Fibroblast of villous mesenchyme (primary cell): ENCODE measurements at places on chromosomes 1 and 21.

GRCh38 chr1:20678599-20678998 lies 17.4 kb upstream of the DDOST start:
- no peak for DNase-seq

GRCh38 chr1:223006917-223007648 lies 136.0 kb downstream of the TLR5 start:
- DNase-seq: peak; percentile 33

DNA sequence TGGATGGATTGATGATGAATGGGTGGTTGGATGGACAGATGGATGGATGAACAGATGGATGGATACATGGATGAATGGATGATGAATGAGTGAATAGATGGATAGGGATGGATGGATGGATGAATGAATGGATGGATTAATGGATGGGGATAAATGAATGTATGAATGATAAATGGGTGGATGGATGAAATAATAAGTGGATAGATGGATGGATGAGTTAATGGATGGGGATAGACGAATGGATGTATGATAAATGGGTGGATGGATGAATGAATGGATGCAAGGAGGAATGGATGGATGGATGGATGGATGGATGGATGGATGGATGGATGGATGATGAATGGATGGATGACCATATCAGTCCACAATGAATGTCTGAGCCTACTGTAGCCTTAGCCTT lies 381.9 kb downstream of the SETD4 start:
- no peak for DNase-seq

GRCh38 chr1:180247580-180247979 lies 17.5 kb downstream of the LHX4 start:
- no peak for DNase-seq

DNA sequence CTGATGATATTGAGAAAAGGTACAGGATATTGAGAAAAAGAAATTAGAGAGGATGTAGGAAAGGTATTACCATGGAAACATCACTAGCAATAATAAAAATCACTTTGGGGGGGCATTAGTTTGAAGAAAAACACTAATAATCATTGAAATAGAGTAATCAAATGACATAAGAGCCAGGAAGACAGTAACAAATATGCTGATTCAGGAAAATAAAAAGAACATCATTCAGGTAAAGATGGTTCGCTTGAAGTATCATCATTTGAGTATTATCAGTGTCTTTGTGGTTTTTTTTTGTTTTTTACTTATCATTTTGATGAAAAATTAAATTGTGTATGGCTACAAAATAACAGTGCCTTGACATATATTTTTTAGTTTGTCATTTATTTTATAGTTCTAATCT lies 164.5 kb downstream of the IFI44 start:
- DNase-seq: no peak

DNA sequence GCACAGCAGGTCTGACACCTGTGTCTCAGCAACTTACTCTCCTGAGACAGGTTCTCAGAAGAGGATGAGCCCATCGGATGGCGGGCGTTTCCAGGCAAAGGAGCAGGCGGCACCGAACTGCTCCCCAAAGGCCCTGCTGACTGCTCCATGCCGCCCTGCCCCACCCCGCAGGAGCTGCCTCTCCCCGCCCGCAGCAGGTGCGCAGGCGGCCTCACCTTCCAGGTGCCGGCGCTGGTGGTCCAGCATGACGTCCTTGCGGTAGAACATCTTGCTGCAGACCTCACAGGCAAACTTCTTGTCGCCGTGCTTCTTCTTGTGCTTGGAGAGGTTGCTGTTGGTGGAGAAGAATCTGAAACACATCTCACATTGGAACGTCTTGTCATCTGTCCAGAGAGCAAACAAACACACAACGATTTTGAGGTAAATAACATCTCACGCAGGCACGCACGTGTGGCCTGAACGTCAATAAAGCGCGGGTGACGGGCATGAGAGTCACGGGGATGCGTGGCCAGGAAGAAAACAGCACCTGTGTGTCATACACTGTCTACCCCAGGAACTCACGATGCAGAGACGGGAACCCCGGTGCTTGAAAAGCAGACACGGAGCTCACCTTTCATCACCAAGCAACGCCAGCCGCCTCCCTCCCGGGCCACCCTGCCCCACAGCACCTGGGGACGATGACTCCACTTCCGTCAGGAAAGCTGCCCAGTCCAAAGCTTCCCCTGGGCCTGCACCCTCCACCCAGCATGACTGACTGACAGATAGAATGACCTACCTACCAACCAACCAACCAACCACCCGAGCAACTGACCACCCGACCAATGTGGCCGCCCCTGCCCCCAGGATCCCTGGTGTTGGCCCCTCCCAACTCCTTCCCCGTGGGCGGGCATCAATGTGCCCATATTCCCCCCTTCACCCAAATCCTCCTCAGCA lies 50.9 kb downstream of the PRDM15 start:
- no peak for DNase-seq

GRCh38 chr1:183694066-183694465 lies 41.0 kb upstream of the APOBEC4 start:
- DNase-seq: no peak

DNA sequence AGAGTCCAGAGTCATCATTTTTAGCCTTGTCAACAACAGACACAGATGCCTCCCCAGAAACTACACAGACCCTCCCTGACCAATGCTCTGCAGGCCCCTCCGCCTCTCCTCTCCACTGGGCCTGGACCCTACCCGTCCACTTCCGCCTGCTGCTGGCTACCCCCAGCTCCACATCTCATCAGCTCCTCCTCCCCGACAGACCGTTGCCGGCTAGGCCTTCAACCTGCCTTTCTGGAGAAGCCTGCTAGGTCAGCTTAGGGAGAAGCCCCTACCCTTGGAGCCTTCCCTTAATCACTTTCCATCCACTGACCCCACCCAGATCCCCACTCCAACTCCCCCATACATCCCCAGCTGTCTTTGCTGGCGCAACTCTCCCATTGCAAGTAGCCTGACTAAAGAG lies 1.4 kb downstream of the TRIM17 start:
- no peak for DNase-seq
